Stimulated activated CD4-positive, alpha-beta T cell treated with anti-CD3 and anti-CD28 coated beads, Interleukin-1b, Interleukin-23, amount 100 ng/mL, for 1 hour (primary cell): ENCODE measurements at places on chromosomes 6 and 20.

DNA sequence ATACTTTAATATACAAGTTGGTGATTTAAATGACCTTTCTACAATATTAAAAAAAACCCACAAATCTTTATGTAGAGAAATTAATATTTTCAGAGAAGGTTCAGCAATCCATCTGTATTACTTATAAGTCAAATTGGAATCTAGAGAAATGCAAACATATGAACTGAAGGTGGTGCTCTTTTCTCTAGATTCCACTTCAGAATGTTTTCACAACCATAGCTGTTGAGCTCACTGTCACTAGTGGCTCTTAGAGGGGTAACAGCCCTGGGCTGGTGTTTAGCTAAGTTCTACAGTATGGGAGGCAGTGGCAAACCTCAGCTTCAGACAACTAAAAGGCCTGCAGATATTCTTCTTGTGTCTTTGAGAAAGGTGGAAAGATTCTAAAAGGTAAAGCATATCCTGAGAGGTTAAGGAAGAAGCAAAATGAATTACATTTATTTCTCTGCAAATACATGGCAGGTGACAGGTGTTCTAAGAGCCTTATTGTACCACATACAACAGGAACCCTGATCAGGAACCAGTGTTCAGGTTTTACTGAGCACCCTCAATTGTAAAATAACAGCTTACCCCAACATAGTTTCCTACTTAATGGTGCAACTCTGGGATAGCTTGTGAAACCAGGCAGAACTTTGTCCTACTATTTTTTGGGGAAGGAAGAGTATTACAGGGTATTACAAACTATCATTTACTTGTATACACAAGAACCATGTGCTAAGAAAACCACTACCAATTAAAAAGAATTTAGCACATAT lies 56.6 kb upstream of the SAMHD1 start:
- DNase-seq, result no peak

DNA sequence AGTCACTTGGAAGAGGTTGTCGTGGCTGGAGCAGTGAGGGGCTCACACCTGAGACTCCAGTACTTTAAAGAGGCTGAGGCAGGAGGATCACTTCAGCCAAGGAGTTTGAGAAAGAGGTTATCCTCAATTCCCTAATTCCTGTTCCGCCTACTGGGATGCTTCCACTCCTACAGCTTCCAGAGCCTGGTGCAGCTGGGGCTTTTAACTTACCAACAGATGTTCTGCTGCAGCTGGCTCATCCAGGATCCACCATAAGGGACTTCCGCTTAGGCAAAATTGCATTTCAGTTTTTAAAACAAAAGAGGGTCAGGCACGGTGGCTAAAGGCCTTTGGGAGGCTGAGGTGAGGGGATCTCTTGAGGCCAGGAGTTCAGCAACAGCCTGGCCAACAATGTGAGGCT lies 59.1 kb upstream of the CDYL start:
- no peak for DNase-seq

DNA sequence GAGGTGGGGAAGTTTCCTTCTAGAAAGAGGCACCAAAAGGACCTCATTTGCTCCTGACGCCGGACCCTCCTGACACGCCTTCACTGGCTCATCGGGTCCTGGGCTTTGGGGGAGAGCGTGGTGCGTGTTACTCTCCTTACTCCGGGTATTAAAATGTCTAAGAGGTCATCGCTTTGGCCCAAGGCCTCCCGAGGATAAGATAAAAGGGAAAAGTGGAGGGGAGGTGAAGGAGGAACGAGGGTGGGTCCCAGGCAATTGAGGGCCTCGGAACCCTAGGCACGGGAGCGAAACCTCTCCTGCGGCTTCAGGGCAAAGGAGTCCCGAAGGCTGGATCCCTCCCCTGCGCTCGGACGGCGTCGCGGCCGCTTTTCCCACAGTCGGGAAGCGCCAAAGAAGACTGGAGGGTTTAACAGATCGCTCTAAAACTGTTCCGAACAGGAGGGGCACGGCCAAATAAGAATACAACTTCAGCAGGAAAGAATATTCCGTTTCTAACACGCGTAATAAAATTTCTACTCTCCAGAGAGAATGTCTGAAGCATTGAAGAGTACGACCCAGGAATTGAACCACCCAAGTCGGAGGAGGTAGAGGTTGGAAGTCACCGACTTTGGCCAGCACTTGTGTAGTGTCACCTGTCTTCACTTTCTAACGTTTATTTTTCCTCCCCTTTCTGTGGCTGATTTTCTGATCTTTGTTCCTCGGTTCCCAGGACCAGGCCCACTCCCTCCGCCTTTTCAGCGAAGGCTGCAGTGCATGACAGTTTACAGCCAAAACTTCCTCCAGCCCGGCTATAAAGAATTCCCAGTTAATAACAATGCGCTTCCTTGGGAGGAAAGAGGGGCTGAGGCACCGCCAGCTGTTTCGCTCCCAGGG lies 2.1 kb upstream of the TBXT start:
- no peak for DNase-seq

- no peak for DNase-seq
Measured at GRCh38 chr20:58424218-58424969, 35.4 kb downstream of the VAPB start.

- DNase-seq, result no peak
Measured at GRCh38 chr6:49384904-49385303, 78.1 kb downstream of the MMUT start.

GRCh38 chr6:73679009-73679408 lies 17.0 kb upstream of the CD109 start:
- DNase-seq, result no peak

DNA sequence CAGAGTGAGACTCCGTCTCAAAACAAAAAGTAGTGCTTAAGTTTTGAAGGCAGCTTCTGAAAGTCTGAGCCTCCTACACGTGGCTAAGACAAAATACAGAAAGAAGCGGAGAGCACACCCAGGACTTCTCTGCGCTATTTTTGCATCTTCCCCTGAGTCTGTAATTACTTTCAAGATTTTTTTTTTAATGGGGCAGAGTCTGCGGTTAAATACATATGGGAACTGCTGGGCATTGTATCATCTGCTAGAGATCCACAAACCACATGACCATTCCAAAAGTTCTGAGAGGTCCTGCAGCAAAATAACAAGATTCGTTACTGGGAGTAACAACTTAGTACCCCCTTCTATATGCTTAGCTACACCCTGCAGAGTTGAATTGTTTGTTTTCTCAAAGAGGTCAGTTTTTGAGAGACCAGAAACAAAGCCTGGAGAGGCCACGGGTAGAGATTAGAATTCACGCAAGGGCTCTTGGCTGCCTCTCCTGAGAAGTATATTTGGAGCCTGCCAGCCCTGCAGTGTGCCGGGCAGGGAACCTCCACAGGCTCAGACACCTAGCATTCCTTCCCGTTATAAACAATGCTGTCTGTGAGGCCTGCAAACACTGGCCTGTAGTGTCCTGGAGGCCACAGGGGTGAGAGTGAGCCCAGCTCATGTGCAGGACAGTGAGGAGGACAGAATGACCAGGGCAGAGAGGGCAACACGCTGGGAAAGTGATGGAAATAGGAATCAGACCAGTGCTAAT lies 48.2 kb upstream of the FAM50B start:
- no peak for DNase-seq

- no peak for DNase-seq
Measured at GRCh38 chr6:170445971-170446370, 107.1 kb downstream of the PSMB1 start.

DNA sequence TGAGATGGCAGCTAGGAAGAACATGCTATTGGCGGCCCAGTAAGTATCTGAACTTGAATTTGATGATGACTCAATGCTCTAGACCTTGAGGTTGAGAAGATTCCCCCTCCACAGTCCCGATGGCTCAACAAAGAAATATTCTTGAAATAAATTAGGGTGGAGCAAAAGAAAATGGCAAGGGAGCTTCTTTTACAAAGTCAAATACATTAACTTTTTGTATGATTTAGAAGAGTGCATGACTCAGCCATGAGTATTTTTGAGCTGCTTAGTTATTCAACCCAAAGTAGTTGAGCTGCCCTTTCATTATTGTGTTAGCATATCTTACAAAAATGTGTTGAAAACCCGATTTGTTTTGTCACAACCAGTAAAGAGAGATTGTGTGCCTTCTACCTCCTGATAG lies 7.6 kb downstream of the TFAP2C start:
- DNase-seq, result no peak

GRCh38 chr6:157281570-157281969 lies 41.7 kb downstream of the TMEM242 start:
- DNase-seq, result no peak

DNA sequence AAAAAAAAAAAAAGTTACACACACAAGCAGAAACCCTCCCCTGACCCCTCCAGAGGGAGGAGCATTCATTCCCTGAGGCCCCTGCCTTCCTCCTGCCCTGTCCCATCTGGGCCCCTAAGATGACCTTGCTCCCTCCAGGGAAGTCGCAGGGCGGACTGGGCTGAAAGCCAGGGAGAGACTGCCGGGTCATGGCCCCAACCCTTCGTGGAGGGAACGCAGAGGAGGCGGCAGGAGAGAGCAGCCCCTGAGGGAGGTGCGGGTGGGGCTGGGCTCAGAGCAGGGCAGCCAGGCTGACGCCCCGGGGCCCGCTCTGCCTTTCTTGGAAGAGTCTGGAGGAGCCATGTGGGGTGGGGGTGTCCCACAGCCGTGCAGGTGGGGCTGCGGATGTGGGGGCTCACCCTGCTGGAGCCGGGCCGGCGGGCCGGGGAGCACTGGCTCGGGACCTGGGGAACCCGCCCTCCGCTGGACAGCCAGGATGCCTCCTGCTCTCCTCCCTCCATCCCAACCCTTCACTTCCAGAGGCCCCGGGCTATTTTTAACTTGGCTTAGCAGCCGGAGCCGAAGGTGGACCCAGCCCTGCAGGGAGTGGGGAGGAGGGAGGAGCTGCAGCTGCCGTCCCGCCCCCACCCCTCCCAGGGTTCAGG lies 15.0 kb upstream of the ABHD16B start:
- no peak for DNase-seq

GRCh38 chr6:36095497-36096391 lies 34.6 kb upstream of the MAPK13 start:
- DNase-seq, result no peak

- DNase-seq, result no peak
Measured at GRCh38 chr6:110654096-110654820, 161.0 kb downstream of the CDK19 start.

DNA sequence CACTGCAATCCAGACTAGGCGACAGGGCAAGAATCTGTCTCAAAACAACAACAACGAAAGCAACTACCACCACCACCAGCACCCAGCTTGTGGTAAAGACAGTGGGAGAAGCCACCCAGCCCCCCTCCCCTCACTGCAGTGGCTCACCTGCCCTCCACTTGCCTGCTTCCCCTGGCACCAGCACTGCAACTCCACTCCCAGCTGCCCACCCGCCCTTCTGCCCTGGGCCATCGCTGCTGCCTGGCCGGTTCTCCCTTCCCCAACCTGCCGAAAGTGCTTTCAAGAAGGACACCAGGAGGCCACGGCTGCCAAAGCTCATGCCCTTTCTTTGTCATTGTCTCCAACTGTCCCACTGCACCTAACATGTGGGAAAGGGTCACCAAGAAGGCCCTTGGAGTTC lies 94.7 kb upstream of the AGPAT4 start:
- DNase-seq, result no peak

DNA sequence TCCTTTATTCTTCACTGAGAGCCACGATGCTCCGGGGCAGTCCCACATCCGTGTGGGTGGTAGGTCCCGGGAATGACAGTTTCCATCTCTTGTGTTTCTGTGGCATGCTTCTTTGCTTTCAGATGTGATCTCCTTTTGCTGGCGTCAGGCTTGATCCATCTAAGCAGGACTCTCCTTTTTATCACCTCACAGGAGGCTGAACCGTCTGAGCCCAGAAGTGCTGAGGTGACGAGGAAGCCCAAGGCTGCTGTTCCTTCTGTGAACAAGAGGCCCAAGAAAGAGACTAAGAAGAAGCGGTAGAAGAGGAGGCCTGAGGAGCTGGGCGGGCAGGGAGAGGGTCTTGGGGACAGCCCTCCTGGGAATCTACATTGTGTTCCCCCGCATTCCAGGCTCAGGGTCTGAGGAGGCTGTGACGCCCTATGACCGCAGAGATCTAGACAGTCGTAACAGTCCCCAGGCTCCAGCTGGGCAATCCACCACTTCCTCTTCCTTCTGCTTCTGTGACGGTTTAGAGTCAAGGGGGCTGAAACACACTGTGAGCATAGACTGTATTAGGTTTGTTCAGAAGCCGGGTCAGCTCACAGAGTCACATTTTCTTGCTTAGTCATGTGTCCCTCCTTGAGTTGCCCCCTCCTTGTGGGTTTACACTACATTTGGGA lies 26.8 kb downstream of the MANBAL start:
- no peak for DNase-seq

DNA sequence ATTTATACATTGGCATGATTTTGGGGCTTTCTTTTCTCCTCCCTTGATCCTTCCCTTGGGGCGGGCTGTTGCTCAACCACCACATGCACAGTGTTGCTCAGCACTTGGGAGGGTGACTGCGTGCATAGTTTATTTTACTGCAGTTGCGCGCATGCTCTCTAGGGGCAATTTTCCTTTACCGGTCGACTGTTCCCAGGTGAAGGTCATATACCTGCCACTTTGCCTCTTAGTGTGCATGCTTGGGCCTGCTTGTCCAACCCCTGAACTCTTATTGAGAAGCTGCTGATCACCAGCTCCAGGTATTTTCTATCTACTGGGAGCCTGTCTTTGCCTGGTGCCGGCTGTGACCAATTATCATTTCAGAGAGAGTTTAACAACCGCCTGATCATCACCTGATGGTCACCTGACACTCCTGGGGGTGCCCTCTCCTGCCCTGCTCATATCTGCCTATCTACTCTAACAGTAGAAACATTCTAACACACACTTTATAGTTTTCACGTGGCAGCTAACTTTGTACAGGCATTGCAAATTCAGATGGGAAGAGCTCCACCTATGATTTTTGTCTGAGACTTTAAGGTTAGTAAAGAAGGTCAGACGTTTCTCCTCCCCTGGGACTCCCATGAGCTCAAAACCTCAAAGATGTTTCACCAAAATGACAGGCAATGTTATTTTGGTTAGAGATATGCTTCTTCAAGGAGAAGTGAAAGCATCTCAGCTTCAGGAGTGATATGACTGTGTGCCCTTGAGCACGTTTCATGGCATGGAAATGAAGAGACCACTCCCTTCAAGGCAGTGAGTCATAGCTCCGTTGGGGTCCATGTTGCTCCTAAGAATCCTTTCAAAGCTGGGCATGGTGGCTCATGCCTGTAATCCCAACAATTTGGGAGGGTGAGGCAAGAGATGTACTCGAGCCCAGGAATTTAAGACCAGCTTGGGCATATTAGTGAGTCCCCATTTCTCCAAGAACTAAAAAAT lies 227.5 kb upstream of the MYLIP start:
- no peak for DNase-seq

- no peak for DNase-seq
Measured at GRCh38 chr6:16729183-16729691, 32.0 kb downstream of the ATXN1 start.

DNA sequence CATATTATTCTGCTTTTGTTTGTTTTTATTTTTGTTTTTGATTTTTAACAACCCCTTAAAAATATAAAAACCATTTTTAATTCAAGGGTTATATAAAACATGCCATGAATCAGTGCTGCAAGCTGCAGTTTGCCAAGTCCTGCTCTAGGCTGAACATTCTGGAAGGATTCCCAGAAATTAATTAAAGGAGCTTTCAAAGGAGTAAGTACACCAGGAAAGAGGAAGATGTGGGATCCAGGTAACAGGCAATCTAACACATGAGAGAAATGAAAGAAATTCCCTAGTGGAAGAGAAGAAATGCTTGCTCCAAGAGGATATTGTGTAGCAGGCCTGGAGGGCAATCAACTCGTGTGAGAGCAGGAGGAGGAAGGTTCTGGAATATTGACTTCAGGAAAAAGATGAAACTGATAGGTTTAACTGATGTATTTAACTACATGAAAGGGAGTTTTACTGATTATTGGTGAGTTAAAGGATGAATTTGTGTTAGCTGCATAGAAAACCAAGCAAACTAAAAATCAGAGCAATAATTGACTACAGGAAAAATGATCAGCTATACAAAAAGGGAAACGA lies 146.0 kb upstream of the PHACTR1 start:
- DNase-seq, result no peak
